Vagina (tissue), 2 donors: ENCODE measurements at places on chromosomes 7 and 10. TPM values are rescaled to one million over a fixed set of nuclear protein-coding genes. Genes with fewer than 3 reads are reported as not detected.

DNA sequence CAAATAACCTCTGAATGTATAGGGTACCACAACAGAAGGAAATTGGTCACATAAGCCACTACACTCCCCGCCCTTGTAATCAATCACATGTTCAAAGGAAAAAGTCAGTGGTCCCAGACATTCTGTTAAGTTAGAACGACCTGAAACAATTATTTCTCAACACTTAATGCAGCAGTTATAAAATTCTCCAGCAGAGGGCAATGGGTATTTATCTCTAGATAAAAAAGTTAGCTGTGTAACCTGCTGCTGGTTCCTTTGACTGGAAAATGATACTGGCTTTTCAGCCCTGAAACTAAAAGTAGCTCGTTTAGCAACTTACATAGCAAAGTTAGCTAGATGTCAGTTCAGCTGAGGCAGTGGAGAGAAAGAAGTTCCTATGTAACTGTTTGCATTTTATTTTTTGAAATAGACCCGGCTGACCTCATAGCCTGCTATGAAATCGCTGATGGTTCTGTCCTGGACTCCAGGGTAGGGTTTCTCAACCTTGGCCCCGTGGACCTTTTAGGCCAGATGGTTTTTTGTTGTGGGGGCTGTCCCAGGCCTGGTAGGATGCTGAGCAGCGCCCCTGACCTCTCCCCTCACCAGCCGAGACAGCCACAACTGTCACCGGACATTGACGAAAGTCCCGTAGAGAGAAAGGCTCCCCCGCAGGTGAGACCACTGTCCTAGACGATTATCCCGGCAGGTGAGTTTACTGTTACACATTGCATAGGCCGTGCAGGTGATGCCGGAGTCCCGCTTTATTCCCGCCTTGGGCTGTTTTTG is 40.2 kb upstream of the PROSER2 start:
- DNase-seq, result no peak

DNA sequence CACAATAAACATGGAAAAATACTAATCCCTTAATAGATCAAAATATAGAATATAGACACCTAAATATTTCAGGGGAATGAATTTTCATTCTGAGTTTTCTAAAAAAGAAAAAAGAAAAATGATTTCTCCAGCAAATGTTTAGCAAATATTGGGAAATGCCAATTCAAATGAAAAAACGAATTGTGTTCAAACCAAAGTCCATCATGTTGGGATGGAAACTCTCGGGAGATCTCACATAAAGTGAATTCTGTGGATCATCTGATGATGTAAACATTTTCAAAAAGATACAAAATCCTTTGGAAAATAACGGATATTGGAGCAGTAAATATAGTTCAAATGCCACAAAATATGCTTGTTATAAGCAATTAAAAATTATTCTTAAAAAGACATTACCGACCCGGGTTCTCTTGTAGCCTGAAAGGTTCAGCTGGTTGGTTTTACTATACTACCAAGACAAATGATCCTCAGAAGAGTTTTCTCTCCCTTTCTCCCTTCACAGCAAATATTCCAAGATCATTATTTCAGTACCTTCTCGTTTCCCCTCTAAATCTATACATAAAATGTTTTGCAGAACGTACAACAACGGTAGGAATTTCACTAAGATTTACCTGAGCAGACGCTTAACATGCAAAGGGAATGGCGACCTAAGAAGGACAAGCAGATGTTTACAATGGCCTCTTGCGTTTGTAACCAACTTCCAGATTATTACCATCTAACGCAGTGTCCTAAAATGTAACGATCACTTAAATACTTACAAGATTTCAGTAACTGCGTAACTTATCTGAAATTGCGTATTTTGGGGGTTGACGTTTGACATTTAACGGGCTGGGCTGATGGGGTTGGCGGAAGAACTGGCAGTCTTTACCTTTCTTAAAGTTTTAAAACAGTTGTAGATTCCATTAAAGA is 2.5 kb downstream of the HOXA13 start:
- DNase-seq, result no peak

- DNase-seq, result no peak
These were observed 60.0 kb downstream of the PLXNA4 start for GRCh38 chr7:132516042-132516840.

DNA sequence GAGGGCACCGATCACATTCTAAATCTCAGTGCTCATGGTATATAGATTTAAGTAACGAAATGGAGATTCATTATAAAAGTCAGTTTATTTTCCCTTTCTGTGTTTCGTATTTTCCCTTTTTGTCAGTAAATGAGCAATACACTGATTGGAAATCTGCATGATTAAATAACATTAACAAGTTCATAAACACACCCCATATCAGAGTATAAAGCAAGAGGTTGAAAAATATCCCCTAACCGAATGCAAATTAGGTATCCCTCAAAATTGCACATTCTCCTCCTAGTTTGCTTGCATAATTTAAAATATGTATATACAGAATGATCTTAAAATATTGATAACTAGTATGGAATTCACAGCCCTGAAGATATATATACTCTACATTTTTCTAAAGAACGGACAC is 64.6 kb downstream of the SLC37A3 start:
- no peak for DNase-seq

DNA sequence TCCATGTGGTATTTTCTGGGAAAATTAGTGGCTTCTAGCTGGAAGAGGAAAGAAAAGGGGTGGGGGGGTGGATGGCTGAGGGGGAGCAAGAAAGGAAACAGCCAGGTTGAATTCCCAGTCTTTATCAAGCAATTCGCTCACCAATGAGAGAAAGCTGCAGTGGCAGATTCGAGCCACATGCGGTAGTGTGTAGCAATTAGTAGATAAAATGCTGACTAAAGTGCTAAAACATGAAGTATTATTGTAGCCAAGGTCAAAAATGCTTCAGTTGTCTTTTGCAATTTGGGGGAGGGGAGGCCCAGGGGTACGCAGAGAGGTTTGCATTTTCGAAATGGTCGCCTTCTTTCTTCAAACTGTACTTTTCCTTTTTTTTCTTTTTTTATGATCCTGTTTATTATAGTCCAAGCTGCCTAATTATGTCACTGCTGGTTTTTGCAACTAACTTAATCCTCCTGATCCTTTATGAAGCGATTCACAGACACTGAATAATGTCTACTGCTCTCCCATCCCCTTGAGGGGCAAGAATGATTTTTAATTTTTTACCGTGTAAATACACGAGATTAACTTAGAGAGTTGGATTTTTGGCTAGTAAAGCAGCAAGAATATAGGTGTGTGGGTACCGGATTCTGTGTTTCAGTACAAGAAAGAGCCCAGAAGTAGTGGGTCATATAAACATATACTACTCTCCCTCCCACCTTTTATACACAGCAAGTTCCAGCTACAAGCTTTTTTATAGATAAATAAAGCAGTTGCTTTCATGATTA is 3.6 kb upstream of the ARID5B start:
- no peak for DNase-seq

DNA sequence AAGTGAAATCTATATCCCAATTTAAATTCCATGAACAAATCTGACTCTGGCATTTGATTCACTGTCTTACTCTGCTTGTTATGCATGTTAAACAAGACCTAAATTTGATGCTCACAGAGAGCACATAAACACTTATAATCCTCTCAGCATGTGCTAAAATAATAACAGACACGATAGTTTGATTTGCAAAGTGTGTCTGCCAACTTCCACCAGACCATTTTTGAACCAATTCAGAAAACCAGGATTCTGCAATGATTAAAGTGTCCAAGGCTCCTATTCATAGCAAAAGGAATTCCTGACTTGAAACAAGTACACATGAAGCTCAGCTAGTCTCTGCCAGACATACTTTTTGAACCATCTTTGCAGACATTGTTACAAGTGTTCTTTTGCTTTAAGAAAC is 11.2 kb downstream of the RBM20 start:
- no peak for DNase-seq

COL13A1 gene
- total RNA-seq, result not detected

GRCh38 chr7:40990841-40991240 is 712.0 kb downstream of the INHBA start:
- DNase-seq, result no peak

PLEKHS1 gene
- total RNA-seq, result not detected

DNA sequence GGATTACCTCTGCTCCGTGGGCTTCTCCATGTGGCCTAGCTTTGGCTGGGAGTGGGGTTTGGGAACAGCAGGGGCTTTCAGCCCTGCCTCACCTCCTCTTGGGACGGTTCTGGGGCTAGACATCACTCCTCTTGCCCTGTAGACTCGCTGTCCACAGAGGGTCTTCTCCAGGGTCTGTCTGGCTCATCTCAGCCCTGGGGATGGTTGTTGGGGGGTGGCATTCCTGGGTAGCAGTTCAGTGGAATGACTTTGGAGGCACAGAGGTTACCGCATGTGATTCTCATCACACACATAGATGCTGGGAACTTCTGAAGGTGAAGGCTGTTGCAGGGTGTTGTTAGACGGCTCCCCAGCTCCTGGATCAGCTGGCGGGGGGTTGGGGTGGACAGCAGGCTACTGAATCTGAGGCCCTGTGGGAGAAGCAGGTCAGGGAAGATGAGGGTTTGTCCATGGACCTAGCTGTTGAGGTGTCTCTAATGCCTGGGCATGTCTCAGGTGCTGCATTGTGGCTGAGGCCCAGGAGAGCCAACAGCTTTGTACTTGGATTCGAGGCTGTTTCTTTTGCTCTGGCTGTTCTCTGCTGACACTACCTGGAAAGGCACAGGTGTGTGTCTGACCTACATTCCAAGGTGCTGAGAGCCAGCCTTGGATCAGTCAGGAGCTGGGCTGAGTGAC is 23.8 kb downstream of the RAMP3 start:
- DNase-seq, result no peak

DNA sequence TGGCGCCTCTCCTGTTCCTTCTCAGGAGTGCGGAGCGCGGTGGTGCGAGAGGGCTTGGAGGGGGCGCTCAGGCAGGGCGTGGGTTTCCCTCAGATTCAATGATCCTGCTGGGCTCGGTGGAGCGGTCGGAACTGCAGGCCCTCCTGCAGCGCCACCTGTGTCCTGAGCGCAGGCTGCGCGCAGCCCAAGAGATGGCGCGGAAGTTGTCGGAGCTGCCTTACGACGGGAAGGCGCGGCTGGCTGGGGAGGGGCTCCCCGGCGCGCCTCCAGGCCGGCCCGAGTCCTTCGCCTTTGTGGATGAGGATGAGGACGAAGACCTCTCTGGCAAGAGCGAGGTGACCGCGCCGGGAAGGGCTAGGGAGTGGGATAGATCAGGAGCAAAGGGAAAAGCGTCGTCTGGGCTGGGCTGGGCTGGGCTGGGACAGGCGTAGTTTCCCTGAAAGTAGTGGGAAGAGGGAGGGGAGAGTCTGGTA is 17.0 kb downstream of the FAM131B start:
- no peak for DNase-seq

DNA sequence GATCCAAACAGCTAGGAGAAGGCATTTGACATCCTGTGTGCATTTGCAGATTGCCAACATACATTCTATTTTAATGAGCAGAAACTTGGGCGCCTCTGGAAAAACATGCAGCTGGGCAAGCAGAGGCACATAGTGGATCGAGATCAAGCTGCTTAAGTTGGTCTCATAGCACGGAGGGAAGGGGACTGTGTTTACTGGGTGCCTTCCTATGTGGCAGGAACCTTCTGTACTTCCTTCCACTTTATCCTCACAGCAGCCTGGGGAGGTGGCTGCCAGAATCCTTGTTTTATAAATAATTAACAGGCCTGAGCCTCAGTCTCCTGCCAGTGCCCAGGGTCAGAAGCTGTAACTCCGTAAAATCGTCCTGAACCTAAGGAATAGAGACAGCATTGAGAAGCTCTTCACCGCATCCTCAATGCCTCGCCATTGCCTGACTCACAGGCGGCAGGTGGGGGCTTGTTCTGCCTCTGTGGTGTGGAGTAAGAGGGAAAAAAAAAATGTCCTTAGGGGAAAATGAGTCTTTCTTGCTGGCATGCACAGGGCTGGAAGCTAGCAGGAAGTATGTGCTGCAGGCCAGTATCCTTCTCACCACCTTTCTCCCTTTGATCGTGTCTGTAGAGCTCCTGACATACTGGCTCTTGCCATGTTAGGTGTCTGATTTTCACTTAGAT is 6.2 kb downstream of the VWA2 start:
- no peak for DNase-seq

FFAR4 gene
- 1.5 TPM for total RNA-seq

- DNase-seq, result no peak
These were observed 30.4 kb downstream of the CNTNAP2 start for GRCh38 chr7:146146831-146147486.

DNA sequence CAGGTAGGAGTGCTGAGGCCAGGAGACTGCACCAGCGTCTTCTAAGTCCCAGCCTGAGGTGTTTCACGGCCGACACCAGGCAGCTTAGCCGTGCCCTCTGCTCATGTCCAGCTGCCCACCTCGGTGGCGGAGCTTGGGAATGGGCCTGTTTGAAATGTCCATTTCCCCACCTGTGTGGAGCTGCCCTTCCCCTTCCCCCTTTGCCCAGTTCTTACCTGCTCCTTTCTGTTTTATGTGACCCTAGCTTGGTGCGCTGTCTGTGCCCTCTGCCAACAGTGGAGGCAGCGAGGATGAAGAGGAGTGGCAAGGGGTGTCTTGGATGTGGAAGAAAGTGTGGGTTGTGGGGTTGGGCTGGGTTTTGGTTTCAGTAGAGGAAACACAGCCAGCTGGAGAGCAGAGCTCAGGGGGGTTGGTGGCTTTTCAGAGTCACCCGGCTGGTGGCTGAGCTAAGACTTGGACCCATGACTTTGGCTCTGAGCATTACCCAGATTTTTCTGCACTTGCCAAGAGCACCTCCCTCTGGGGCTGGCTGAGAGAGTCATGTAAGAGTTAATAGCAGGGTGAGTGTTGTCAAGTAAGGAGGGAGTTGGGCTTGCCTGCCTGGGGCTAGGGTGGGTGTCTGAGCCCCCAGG is 37.4 kb downstream of the GBX1 start:
- DNase-seq, result no peak

DNA sequence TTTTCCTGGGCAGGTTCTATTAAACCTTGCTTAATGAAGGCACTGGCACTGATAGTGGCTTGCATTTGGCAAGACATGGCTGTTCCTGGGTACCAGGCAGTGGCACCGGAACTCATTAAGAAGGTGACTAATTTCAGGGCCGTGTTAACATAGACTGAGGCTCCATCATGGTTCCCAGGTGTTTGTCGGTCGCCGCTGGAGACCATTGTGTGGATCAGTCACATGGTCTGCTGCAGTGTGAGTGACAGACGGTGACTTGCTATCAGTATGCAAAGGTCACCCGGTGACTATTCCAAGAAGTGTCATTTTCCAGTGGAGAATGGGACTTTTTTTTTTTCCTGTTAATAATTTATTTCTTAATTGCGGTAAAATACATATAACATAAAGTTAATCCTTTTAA is 106.3 kb downstream of the INSYN2A start:
- no peak for DNase-seq
